ENCODE measurements at places on chromosomes 1 and 21.

DNA sequence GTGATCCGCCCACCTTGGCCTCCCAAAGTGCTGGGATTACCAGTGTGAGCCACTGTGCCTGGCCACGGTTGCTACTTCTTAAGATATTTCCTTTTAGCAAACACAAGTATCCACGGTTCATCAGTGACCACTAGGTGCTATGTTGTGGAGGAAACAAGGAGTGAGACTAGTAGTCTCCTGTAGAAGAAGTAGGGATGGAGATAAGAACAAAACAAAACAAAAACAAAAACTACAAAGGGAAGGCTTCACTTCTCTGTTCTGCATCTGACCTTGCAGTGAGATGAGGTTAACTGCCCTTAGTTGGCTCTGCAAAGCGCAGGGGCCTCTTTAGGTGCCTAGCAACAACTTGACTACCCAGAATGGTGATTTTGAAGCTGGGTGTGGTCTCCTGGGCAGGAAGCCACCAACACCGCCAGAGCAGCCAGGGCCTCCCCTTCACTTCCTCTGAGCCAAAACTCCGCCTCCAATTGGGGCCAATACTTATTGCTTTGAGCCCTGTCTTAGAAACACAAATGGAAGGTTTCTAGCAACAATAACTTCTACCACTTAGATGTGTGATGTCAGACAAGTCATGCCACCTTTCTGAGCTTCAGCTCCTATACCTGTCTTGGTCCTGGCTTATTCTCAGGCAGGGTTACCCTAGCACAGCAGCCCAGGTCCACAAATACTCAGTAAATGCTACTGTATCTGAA, 12.8 kb upstream of the CDC42 start:
- no peak for DNase-seq

- no peak for DNase-seq
These were observed 9.5 kb downstream of the SIPA1L2 start for GRCh38 chr1:232620356-232620969.

GRCh38 chr1:235989105-235989504, 75.8 kb downstream of the NID1 start:
- DNase-seq = no peak

DNA sequence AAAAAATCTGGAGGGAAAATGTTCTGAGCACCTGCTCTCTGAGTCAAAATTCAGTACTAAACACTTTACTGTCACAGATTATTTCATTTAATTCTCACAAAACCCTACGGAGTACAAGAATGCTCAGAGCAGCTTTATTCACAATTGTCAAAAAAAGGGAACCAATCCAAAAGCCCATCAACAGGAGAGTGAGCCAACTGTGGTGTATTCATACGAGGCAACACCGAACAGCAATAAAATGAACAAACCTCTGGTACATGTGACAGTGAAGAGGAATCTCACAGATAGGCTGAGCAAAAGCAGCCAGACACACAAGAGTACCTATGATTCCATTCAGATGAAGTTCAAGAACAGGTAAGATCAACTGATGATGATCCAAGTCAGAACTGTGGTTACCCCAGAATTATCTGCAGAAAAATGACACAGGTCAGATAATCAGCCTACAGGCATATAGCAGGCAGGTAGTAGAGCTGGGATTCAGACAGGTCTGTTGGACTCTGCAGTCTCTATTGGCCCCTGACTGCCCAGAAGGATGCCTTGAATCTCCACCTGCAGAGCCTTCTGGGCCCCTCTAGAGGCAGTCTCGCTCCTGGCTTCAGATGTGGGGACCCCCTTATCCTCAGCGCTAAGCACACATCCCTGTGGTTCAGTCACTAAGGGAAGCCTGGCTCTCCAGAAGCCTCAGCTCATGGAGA, 19.2 kb downstream of the SLC9A1 start:
- no peak for DNase-seq

GRCh38 chr1:44685881-44686280, 11.4 kb downstream of the ARMH1 start:
- DNase-seq = no peak

DNA sequence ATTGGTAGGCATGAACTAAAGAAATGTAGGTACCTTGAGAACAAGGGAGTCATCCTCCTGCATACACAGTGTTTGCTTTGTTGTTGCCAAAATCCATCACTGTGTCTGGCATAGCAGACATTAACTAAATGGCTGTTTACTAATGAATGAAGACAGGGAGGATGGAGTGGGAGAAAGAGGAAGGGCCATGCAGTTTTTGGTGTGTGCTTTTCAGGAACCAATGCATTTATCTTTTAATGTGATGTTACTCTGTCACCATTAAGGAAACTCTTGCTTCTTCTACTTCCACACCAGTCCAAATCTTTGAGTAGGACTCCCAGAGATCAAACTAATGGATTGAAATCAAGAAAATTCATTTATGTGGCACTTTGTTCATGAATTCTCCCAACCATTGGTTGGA, 55.6 kb upstream of the DUSP10 start:
- DNase-seq = no peak

DNA sequence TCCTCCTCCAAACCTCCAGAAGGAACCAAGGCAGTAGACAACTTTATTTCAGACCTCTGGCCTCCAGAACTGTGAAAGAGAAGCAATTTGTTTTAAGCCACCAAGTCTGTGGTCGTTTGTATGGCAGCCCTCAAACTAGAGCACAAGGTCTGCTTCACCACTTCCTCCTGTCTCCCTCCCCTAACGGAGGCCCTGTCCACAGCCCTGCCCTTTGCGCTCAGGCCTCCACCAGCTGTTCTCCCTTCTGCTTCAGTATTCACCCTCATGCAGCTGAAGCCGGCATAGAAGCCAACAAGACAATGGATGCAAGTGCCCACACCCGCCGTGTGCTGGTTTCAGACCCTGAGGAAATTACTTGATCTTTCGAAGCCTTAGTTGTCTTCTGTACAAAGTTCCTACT, 364.1 kb downstream of the HHAT start:
- DNase-seq = no peak

DNA sequence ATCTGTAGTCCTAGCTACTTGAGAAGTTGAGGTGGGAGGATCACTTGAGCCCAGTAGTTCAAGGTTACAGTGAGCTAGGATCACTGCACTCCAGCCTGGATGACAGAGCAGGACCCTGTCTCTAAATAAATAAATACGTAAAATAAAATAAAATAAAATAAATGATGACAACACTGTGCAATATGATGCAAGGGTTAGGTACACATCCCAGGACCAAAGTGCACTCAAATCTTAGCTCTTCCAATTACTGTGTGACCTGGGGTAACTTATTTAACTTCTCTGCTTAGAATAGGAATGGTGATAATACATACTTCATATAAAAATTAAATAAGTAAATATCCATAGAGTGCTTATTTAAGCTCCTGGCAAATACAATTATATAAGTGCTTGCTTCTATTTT, 53.5 kb downstream of the LPAR3 start:
- no peak for DNase-seq

GRCh38 chr1:7386226-7387052, 384.7 kb upstream of the VAMP3 start:
- no peak for DNase-seq

DNA sequence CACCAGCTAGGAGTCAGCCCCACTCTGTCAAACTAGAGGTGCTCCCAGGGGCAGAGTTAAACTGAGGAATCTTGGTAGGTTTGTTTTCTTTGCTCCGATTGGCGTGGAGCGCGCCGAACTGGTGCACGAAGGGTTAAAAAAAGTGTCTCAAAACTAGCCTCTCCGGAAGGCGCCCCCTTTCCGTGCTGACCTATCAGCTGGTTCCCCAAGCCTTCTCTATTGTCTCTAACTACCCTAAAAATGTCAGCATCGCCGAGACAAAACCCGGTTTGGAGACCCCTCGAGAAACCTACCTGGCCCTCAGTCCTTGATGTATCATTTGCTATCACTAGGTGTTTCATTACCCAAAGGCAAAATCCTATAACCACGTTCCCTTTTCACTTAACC, 2.2 kb downstream of the TGFB2 start:
- no peak for DNase-seq

- peak; percentile 11 for DNase-seq
These were observed 277.0 kb downstream of the PTPRU start for GRCh38 chr1:29513357-29513756.

GRCh38 chr1:195773931-195774330, 834.3 kb downstream of the KCNT2 start:
- DNase-seq = no peak

DNA sequence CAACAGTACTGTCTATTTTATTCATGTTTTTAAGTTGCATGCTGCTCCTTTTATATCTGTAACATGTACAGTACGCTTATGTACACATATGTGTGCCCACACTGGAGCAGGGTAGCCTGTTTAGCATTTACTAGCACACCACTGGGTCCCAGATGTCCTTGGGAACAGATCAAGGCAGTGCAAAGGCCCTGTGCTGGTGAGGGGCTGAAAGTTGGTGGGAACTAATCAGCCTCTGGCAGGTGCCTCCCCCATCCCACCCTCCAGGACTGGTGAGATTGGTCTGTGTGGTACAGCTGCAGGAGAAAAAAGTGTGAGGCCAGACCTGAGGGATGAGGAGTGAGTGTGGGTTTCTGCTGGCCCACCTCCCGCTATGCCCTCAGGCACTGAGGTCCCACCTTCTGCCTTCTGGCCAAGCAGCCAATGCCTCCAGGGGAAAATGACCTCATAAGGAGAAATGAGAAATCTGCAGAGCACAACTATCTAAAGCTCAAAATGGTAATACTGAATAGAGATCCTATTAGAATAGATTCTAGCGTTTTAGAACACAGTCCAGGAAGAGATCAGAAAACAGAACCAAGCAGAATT, 58.9 kb downstream of the POFUT2 start:
- no peak for DNase-seq
